Activated CD8-positive, alpha-beta memory T cell treated with anti-CD3 and anti-CD28 coated beads, Interleukin-2, amount 50 U/mL, for 48 hours (primary cell): ENCODE measurements at places on chromosomes 1 and 21.

DNA sequence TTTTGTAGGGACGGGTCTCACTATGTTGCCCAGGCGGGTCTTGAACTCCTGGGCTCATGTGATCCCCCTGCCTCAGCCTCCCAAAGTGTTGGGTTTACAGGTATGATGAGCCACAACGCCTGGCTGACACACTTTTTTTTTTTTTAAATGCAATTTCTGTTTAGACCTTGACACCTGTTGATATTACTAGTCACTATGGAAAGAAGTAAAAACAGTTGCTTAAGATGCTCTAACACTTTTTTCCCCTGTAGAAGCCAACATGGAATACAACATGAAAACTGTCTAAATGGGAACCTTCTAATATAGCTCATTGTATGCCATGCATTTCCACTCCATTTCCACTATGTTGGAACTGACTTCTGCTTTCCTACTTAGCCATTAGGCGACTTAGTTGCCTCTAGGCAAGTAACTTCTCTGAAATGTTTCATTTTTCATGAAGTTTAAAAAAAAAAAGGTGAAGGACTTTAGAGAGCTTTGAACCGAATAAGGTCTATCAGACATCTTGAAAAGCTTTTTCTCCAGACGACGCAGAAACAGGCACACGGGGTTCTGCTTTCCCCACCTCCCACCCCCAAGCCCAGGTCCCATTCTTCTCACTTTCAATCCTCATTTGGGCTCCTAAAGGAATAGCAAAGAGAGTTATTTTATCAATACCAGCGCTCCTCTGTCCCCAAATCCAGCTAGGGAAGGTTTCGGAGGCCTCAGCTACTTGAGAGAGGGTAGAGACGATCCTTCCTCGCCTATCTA, 648 bp upstream of the DR1 start:
- DNase-seq, result no peak

DNA sequence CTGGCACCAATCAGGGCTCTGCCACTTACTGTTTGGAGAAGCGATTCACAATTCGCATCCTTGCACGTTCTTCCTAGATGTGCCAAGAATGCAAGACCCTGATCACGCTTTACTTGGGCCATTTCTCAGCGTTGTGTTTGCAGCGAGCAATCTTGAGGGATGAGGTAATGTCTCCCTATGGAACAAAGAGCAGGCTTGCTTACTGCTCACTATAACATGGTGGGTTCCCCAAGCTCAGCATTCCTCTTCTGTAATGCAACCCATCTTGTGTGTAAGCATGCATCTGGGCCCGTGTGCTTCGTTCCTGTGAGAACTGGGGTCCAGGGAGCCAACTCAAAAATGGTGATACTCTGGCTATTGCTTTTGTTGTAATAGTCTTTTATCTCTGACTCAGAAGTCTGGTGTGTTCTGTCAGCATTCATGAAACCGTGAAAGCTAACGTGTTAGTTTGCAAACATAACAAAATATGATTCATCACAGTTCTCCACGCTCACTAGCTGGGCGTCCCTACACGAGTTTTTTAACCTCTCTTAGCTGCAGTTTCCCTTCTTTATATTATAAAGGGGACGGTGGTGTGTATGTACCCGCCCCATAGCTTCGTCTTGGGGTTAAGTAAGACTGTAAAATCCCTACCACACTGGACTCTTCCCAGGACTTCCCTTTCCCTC, 33.3 kb downstream of the DNTTIP2 start:
- no peak for DNase-seq

GRCh38 chr21:15775291-15775690, 45.5 kb downstream of the USP25 start:
- DNase-seq, result no peak

DNA sequence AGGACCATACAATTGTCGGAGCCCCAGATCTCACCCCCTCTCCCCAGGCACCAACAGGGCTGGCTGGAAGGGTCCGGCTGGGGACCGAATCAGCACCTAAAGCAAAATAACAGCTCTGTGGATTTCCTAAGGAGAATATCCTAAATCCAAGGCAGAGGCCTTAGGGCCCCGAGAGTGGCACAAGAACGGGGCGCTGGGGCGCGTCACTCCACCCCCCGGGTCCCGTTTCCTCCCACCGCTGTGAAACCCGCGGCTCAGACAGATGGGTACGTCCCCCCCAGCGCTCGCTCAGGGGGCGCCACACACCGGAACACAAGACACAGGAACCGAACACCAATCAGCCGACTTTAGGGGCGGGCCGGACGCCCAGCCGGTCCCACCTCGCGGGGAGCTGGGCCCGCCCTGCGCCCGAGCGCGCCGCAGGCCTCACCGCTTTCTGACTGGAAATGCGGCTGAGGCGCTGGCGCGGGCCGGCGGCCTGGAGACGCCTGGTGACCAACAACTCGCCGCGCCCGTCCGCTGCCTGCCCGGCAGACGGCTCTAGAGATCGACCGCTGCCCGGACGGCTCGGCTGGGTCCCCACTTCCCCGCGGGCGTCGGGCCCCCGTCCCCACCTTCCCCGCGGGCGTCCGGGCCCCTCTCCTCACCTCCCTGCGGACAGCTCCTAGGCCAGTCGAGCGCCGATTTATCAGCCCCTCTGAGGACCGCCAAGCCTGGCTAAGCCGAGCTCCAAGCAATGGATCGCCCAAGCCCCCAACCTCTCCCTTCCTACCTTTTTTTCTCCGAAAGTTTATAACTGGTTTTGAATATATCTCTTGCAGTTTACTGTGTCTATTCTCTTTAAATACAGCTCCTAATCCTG, at the start of gene HFM1:
TSS of gene HFM1 (minus strand) at position 687 of the 862 bp plus-strand sequence. CDS start 3,755 bp downstream, outside the sequence.
- DNase-seq, result peak; percentile 84

DNA sequence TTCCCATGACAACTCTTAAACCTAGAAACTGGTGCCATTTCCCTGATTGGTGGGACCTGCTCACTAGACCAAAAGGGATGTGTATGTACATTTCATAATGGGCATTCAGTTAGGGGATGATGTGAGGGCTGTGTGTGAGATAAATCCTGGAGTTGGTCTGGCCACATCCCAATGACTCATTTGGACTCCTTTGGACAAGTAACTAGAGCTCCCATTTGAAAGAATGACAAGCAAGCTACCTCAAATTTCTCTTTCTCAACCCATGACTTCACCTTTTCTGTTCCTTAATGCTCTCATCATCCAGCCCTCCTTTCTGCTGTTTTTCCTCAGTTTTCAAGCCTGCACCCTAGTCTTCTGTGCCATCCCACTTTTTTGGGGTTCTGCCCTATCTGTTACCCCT, 27.9 kb downstream of the EBNA1BP2 start:
- no peak for DNase-seq

GRCh38 chr1:179857009-179857408, 20.6 kb downstream of the TOR1AIP2 start:
- DNase-seq, result no peak

GRCh38 chr21:37087188-37087587, 14.1 kb downstream of the TTC3 start:
- no peak for DNase-seq

- no peak for DNase-seq
These were observed 3.3 kb downstream of the TXNIP start for GRCh38 chr1:145992958-145993617.

- DNase-seq, result no peak
These were observed 60.1 kb downstream of the KIAA0040 start for GRCh38 chr1:175132436-175132835.
